Stimulated activated CD4-positive, alpha-beta T cell treated with anti-CD3 and anti-CD28 coated beads, Interleukin-1b, Interleukin-23, amount 100 ng/mL, for 1 hour (primary cell): ENCODE measurements at places on chromosomes 13 and 19.

GRCh38 chr19:53662209-53662608, 30.4 kb downstream of the DPRX start:
- no peak for DNase-seq

DNA sequence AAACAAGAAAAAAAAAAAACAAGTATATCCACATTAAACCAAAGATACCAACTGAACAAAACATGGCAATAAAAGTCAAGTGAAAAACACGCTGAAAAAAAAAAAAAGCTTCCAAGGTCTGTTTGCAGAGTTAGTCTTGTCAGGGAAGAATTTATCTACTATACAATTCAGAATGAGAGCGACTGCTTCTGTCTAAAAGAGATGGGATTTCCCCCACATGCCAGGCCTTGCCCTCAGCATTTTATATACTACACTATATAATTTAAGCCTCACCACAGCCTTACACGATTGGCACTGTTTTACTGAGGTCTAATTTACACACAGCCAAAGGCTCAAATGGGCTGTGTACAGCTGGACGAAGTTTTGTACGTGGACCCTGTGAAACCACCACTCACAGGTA, 67.3 kb downstream of the FOXO1 start:
- no peak for DNase-seq

- DNase-seq, result no peak
Observed at GRCh38 chr13:36090592-36090991, 40.6 kb downstream of the DCLK1 start.

DNA sequence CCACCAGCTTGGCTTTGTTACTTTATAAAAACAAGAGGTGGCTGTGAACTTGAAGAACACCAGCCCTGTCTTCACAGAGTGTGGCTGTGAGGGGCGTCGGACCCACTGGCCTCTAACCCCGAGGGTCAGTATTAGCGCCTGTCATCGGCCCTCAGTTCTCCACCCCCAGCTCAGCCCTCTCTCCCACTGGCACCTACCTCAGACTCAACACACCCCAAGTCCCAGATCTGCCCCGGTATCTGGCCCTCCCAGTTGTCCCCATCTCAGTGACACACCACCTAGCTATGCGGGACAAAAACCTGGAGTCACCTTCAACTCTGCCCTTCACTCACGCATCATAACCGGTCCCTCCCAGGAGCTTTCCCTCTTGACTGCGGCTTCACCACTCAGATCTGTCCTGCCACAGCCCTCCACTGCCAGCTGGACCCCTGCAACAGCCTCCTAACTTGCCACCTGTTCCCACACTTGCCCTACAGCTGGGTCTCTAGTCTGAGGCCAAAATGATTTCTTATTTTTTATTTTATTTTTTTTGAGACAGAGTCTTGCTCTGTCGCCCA, 45.4 kb downstream of the PEPD start:
- DNase-seq, result no peak

DNA sequence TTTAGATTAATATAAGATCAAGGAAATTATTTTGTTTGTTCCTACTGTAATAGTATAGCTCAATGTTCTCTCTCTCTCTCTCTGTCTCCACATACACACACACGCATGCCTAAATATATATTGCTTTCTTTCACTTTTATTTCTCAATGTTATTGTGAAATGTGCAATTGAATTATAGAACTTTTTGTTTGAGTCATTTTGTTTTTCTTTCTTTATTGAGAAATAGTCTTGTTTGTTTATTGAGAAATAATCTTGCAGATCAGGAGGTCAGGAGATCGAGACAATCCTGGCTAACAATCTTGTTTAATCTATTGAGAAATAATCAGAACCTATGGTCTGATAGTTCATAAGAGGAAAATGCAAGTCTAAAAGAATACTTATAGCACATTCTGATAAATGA, 1581.3 kb downstream of the EFNB2 start:
- no peak for DNase-seq

GRCh38 chr19:51680474-51680873, 12.7 kb upstream of the SPACA6 start:
- no peak for DNase-seq

- no peak for DNase-seq
Observed at GRCh38 chr13:86591862-86592261, 792.6 kb upstream of the SLITRK6 start.

GRCh38 chr13:35768073-35768472, 291.6 kb upstream of the MAB21L1 start:
- no peak for DNase-seq

- no peak for DNase-seq
Observed at GRCh38 chr13:31204592-31204991, 4.8 kb downstream of the B3GLCT start.

- no peak for DNase-seq
Observed at GRCh38 chr13:48253849-48254248, 20.8 kb downstream of the ITM2B start.

- no peak for DNase-seq
Observed at GRCh38 chr13:77719128-77719527, 21.6 kb downstream of the SLAIN1 start.

DNA sequence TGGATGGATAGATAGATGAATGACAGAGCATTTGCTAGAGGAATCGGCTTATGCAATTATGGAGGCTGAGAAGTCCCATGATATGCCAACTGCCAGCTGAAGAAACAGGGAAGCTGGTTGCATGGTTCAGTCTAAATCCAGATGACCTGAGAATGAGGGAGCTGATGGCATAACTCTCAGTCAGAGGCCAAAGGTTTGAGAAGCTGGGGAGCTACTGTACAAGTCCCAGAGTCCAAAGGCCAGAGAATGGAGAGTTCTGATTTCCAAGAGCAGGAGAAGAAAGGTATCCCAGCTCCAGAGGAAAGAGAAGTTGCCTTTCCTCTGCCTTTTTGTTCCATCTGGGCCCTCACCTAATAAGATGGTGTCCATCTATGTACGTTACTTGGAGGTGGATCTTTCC, 108.3 kb downstream of the CDK8 start:
- DNase-seq, result no peak

- no peak for DNase-seq
Observed at GRCh38 chr13:44211286-44211685, 162.3 kb upstream of the SERP2 start.

DNA sequence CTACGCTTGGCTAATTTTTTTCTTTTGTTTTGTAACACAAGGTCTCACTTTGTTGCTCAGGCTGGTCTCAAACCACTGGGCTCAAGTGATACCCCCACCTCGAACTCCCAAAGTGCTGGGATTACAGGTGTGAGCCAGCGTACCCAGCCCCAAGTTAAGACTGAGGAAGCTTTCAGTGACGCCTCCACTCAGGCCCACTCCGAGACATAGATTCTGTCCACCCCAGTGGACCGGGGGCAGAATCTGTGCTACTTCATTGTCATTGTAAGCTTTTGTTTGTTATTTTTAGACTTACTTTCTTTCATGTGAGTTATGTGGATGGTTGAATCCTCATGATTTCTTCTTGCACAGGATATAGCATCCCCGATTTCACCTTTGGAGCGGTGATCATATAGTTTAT, 156.9 kb upstream of the TSHZ3 start:
- DNase-seq, result no peak

GRCh38 chr19:18421371-18421959, 2.3 kb downstream of the SSBP4 start:
- no peak for DNase-seq

GRCh38 chr13:46097015-46097414, 7.8 kb downstream of the CPB2 start:
- DNase-seq, result no peak

DNA sequence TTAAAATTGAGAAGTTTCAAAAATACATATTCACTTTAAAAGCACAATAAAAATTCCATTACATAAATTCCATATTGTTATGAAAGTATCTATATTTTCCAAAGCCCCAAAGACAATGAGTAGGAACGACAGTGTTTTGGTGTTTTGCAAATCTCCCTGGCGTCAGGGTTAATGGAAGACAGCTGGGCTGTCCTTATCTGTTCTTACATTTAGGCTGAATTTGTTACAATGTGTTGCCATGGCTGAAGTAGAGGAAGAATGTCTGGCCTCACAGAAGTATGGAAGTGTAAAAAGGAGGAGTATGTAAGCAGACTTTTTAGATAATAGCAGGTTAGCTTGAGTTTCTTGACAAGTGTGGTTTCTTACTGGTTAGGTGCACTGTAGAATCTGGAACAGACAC, 124.4 kb upstream of the SPATA13 start:
- no peak for DNase-seq

DNA sequence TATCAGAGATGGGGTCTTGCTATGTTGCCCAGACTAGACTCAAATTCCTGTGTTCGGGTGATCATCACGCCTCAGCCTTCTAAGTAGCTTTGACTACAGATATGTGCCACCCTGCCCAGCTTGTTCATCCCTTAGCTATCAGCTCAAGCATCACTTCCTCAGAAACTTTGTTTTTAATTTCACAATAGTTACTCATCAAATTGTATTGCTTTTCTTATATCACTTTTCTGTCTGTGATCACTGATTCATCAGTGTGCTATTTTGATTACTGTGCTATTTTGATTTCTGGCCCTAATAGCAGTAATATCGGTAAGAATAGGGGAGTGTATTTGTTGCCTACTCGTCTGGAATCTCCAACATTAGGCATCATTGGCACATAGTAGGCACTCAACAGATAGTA, 878.6 kb upstream of the PCDH20 start:
- no peak for DNase-seq

GRCh38 chr19:18848878-18849661, 17.3 kb downstream of the UPF1 start:
- no peak for DNase-seq

DNA sequence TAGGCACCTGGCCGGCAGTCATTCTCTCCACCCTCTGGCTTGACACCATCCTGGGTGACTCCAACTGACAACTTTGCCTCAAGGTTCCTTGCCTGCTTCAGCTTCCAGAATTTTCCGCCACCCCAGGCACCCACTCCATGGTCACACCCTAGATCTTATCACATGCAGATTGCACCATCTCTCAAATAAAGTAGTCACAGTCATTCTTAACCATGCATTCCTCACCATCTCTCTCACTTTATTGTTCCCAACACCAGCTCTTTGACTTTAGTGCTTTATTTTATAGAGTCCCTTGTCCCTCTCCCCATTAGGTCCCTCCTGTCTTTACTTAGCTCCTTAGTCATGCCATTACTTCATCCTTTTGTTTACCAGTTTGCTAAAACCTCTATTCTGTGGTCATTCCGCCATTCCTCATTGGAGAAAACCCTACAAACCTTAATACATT, 351.7 kb downstream of the SPRY2 start:
- no peak for DNase-seq

DNA sequence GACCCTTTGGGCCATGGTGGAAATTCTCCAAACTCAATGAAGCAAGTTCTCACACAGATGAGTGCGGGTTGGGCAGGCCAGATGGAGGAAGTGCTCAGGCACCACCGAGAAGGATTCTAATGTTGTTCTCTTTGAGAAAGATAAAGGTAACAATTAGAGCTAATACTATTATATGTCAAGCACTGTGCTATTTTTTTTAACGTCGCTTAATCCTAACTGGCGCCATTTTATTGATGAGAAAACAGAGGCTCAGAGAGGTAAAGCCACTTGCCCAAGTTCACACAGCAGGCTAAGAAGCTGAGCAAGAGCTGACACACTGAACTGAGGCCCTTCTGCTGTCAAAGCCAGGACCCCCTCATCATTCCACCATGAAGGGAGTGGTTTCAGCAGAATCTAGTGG, 1.0 kb downstream of the FBL start:
- DNase-seq, result no peak

GRCh38 chr19:6531163-6531955, 533 bp downstream of the TNFSF9 start:
- DNase-seq, result no peak

DNA sequence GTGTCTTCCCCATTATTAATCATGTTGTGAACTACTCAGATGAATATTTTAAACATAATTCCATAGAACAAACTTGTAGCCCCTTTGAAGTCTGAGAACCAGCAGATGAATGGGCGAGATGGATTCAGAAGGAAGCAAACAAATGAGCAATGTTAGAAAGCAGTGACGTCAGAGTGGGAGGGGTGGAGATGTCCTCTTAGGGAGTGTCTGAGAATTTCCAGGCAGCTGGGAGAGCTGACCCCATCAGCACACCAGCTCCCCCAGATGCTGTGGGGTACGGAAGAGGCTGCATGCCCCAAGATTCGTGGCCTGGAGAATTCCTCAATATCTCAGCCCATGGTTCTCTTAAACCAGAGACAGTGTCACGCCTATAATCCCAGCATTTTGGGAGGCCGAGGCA, 68.6 kb downstream of the DPF1 start:
- DNase-seq, result no peak

- DNase-seq, result no peak
Observed at GRCh38 chr13:21011378-21011777, 50.0 kb downstream of the LATS2 start.

DNA sequence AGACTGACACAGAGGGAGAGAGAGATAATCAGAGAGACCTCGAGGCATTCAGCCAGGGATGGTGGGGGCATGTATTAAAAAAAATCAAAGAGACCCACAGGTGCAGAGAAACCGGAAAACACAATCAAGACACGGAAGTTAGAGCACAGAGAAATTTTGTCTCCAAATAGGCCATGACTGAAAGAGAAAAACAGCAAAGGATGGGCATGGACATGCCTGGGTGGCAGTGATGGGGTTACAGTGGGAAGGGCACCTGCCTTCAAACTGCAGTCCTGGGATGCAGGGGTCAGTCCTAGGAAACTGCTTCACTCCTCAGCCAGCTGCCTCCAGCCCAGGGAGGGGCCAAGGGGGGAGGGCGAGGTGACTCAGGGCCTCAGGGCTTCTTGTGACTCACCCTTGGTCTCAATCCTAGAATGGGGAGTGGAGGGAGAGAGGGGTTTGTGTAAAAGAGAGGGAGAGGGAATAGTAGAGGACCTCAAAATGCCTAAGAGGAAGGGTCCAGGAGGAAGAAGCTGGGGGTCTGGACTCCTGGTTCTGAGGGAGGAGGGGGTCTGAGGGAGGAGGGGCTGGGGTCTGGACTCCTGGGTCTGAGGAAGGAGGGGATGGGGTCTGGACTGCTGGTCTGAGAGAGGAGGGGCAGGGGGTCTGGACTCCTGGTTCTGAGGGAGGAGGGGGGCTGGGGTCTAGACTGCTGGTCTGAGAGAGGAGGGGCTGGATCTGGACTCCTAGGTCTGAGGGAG, 3.6 kb upstream of the KCNN4 start:
- no peak for DNase-seq

- no peak for DNase-seq
Observed at GRCh38 chr13:26021516-26021915, 30.3 kb downstream of the SHISA2 start.

GRCh38 chr13:42028113-42028799, 20.2 kb upstream of the DGKH start:
- no peak for DNase-seq

GRCh38 chr13:67620665-67621064, 390.5 kb upstream of the PCDH9 start:
- no peak for DNase-seq

DNA sequence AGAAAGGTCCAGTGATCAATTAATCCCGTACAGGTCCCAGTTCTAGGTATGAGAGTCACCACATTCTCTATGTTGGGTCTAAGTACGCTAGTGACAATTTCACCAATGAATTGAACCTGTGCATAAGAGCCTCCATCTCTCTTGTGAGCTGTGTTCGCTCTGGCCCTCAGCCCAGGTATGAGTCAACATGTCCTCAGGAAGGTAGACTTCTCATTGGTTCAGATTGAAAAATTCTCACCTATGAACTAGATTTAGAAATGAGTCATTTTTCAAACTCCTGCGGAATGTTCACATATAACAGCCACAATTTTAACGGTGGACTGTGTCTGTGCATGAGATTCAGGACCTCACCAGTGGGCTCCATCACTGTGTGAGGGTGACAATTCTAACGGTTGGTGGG, 12.7 kb upstream of the ZNF43 start:
- no peak for DNase-seq

GRCh38 chr13:99218545-99218944, 17.9 kb downstream of the UBAC2 start:
- no peak for DNase-seq
